ENCODE measurements at places on chromosomes 1 and 21.

DNA sequence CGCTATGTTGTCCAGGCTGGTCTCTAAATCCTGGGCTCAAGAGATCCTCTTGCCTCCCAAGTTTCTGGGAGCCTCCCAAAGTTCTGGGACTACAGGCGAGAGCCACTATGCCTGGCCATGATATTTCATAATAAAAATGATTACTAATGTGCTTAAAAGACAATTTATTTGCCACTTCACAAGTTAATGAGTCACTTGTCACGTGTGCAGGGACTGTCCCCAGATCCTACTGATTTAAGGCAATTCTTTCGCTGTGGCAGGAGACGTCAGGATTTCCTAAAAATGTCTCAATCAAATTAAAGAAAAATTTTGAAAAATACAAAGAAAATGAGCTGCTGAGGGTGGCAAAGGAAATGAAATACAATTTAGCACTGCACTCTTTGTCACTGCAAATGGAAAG is 43.5 kb downstream of the B3GALNT2 start:
- no peak for DNase-seq

- no peak for DNase-seq
Observed at GRCh38 chr1:162172311-162173102, 103.0 kb downstream of the NOS1AP start.

DNA sequence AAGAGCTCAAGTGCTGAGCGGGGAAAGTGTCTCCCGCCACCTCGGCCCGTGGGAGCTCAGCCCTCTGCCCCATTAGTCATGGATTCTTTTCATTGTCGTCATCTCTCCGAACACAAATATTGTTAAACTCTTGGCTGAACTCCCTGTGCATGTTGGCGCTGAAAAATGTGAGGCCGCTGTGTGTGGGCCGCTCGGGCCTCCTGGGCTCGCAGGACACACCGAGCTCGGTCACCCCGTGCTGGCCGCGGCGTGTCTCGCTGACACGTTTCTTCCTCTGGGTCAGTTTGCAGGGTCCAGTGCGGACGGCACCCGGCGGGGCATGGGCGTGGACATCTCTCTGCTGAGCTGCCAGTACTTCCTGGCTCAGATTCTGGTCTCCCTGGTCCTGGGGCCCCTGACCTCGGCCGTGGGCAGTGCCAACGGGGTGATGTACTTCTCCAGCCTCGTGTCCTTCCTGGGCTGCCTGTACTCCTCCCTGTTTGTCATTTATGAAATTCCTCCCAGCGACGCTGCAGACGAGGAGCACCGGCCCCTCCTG is 25.6 kb downstream of the SLC45A1 start:
- DNase-seq: peak; percentile 84

- DNase-seq: no peak
Observed at GRCh38 chr1:236009191-236009590, 55.7 kb downstream of the NID1 start.

DNA sequence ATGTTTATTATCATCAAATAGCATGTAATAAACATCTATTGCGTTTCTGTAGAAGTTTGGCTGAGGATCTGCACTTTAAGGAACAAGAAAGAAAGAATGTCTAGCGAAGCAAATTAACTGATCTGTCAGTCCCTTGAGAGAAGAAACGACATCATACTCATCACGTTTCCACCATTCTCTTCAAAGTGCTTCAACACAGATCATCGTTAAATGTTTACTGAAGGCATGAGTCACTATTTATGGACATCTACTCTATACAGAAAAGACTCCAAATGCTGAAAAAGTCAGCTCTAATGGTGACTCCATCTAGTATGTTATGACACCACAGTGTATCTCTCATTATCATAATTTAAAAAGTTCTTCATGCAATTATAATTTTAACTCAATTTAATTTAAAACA is 369.1 kb downstream of the RGS7 start:
- peak; percentile 18 for DNase-seq

- no peak for DNase-seq
Observed at GRCh38 chr1:59779949-59780348, 34.8 kb upstream of the HOOK1 start.

DNA sequence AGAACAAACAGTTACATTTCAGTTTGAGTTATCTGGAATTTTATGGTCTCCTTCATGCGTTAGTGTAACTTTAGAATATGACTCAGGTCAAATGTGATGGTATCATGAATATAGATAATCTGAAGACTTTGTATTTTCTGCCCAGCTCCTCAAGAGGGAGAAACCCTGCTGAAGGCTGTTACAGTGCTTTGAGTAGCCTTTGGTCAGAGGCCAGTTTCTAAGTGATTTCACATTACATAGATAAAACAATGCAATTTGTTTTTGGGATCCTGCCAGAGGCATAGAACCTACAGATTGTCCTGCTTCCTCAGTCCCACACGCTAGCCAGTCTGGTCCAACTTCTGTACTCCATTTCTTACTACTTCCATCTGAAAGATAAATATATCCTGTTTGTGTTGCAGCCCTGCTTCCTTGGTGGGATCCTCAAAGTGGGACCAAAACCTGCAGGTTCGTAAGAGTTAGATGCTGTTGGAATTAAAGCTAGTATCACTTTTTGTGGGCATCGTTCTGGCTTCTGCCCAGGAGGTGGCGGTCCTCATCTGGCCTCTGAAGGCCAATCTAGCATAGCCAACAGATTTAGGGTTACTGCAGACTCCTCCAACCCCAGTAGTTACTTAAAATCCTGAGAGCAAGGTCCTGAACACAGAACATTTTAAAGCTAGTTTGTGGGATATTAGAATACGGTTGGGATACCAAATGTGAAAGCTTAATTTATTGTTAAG is 645.8 kb upstream of the USP24 start:
- DNase-seq: no peak

DNA sequence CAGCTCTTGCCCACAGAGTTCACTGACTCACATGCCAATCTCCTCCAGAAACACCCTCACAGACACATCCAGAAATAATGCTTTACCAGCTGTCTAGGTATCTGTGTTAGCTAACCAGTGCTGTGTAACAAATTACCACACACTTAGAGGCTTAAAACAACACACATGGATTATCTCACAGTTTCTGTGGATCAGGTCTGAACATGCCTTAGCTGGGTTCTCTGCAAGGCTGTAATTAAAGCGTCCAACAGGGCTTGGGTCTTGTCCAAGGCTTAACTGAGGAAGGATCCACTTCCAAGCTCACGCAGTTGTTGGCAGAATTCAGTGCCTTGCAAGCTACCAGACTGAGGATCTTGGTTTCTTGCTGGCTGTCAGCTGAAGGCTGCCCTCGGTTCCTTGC is 92.5 kb upstream of the RGS4 start:
- no peak for DNase-seq

DNA sequence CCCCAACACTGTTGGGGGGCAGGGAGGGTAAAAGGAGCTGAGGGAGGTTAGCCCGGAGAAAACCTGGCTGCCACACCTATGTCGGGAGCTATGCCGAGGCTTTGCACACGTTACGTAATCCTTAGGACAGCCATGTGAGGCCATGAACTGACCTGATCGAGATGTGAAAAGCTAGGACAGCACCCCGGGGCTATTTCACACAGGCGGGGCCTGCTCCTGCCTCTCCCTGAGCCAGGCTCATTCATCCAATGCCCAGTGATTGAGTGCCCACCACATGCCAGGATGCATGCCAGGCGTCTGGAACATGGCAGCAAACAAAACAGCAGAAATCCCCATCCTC is 30.2 kb downstream of the LDLRAP1 start:
- no peak for DNase-seq

- no peak for DNase-seq
Observed at GRCh38 chr1:222392556-222392955, 155.3 kb downstream of the HHIPL2 start.

DNA sequence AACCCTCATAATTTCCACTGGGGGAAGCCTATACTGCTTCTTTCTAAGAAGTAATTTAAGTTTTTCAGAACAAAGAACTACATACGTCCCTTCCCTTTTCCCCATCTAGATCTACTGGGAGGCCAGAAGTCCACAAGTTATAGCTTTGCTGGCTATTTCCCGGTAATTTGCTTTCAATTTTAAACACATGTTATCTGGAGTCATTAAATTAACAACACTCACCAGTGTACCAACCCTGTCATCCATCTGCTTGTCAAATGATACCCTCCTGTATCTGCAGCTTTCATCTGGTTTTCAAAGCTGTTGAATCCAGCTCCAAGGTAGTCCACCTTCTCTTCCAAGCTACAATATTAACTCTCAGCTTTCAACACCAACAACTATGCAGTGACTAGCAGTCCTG is 466.7 kb upstream of the PKN2 start:
- no peak for DNase-seq

GRCh38 chr1:224435999-224436398 is 1.4 kb upstream of the WDR26 start:
- no peak for DNase-seq

DNA sequence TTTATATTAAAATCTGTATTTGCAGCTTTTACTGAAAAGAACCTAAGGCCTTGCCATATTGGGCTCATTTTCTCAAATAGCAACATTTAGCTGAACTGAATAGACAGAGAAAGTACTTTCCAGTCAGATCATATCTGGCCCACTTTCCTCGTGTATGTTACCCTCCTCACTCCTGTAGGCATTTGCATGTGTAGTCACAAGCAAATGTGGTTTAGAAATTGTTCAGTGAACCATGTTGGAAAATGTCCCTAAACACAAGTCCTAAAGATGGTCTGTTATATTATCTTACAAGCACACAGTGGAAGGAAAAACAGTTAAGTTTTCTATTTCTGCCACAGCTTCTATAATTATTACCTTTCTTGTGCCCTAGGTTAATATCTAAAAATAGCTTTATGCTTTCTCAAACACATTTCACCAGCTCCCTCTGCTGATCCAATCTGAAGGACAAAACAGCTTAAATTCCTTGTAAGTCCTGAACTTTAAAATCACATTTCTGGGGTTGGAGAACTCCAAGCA is 606 bp upstream of the FMO4 start:
- DNase-seq: no peak

DNA sequence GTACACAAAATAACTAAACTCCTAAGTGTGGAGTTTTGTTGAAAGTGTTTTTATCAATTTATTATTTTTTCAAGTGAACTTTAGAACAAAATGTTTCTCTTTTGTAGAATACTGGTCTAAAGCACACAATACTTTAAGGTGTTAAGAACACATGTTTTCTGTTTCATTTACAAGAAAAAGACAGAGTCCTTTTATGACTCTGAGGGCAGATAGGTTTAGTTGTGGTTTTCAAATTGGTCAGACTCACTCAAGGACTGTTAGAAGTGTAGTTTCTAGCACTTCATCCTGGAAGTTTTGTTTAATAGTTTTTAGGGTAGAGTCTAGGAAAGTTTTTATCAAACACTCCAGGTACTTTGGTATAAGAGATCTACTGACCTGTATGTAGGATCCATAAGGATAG is 376.5 kb downstream of the LRRIQ3 start:
- no peak for DNase-seq

DNA sequence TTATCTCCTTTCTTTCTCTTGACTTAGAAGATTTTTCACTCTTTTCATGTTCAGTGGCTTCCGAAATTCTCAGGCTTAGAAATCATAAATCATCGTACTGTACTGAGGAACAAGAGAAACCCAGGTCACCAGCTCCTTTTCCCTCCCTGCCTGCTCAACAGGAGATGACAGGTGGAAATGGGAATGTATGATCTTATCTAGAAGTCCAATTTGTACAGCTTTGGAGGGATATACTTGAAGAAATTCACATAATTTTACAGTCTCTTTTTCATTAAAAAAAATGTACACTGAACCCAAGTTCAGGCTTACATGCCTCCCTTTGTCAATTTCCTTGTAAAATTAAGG is 11.7 kb downstream of the EVA1C start:
- no peak for DNase-seq

GRCh38 chr1:201123866-201124265 is 3.1 kb downstream of the ASCL5 start:
- DNase-seq: no peak

DNA sequence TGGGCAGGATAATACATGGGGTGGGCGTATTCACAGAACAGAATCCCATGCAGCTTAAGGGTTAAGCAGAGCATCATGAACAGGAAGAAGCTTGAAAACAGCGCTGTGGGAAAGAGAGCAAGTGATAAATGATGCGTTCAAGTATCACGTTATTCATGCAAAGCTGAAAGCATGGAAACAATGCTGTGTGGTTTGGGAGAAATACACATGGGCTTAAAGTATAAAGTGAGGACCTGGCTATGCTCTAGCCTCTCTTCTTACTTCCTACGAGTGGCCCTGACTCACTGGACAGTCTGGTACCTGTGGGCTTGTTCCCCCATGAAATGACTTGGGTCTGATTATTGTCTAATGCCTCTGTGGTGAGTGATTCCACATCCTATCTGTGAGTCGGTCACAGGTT is 25.7 kb downstream of the TMPRSS2 start:
- DNase-seq: no peak

DNA sequence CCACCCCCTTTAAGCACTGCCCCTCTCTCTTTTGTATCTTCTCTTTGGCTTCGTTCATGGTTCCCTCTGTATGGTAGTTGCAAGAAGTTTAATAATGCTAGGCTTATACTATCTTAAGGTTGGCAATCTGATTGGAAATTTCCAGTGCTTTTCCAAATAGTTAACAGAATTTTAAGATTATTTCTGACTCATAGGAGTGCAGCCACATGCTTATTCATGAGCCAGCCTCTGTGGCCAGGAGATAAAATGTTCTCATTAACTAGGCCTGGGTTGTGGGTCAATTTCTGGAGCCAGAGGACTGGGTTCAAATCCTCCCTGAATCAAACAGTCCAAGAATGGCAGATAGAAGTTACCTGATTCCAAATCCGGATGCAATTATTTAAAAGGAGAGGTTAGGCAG is 103.1 kb downstream of the ATP6V1G3 start:
- no peak for DNase-seq

DNA sequence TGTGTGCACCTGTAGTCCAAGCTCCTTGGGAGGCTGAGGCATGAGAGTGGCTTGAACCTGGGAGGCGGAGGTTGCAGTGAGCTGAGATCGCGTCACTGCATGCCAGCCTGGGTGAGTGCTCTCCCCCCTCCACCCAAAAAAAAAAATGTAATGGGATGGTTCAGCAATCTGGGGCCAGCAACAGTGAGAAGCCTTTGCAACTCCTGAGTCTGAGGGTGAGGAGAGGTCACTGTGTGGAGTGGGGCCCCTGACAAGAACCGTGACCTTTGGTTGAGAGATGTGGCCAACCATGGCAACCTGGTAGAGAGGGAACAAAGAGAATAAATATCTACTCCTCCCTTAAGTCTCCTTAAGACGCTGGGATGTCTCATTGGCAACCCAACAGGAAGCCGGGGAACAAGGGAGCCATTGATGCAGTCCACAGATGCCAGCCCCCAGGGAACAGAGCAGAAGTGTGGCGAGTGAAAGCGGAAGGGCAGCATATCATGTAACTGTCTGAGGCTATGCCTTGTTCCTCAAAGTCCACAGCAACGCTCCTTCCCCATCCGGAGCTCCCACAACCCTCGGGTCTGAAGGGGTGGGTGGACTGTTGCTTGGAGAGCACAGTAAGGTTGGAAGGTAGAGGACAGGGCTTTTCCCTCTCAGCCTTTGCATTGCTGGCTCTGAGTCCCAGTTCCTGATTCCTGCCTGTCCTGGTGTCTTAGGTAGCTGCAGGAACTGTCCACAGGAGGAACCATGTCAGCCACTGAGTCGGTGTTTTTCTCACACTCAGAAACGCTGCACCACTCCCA is 8.3 kb downstream of the TRNP1 start:
- no peak for DNase-seq

- DNase-seq: no peak
Observed at GRCh38 chr1:30684881-30685795, 38.2 kb downstream of the MATN1 start.
